ENCODE measurements at places on chromosomes 1 and 21.

DNA sequence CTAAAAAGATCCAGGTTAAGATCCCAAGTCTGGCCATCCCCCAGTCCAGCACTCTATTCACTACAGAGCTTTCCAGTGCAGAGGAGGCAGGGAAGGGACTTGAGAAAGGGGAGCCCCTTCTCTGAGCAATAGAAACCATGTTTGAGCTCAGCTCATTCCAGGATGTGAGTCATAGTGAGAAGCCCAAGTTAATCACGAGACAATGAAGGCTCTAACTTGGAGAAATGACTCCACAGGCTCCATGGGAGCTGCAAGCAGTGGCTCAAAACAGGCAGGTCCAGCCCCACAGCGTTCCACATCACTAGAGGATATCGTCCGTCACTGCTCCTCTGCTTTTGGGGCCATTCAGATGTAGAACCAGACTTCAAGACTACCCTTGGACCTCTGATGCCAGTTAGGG, 59.1 kb downstream of the CAMK2N1 start:
- DNase-seq: no peak

DNA sequence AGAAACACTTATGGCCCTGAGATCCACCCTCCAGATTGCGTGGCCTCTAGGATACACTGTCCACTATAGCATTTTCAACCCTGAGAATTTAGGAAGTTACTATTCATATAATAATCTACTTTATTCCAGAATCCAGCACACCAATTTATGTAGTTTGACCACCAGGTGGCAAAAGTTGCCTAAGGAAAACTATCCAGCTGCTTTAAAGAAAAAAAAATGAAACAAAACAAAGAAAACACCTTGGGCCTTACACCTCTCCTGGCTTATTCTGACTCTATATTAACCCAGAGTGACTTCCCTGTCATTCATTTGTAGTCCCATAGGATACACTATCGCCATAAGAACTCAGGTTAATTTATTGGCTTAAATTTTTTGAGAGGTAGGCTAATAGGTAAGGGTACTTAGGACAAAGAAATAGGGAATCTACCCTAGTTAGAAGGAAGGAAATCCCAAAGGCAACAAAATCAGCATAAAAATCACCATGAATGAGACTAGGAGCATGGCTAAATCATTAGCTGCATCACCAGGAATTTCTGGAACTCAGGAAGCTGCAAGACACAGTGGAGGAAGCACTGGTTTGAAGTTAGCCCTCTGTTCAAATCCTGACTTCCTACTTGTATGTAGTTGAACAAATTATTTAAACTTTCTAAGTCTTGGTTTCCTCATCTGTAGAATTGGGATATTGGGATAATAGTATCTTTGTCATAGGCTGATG, 107.5 kb downstream of the SPAG17 start:
- no peak for DNase-seq

DNA sequence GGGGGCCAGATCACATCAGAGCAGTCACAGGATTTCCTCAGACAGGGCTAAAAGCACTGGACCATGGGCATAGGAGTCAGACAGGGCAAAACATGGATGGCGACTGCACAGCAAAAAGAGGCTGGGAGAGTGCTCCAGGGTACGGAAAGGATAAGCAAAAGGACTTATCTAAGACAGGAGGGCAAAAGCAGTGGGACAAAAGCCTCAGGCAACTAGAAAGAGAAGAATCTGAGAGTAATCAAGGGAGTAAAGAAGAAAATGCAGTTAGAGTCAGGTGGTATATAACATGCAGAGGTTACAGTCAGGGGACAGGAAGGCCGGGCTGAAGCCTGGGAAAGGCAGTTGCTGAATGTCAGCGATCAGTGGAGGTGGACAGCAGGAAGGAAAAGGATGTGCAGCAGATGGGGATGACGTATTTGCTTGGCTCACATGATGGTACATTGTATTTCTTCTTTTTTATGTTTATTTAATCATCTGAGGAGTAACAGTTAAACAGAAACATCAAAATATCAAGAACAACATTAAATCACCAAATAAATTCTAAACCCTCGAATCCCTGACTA, 63.1 kb upstream of the CNN3 start:
- DNase-seq: no peak

- no peak for DNase-seq
These were observed 476.5 kb upstream of the VAMP3 start for GRCh38 chr1:7294636-7295035.

GRCh38 chr1:13901039-13901438, 201.1 kb downstream of the PRDM2 start:
- no peak for DNase-seq

DNA sequence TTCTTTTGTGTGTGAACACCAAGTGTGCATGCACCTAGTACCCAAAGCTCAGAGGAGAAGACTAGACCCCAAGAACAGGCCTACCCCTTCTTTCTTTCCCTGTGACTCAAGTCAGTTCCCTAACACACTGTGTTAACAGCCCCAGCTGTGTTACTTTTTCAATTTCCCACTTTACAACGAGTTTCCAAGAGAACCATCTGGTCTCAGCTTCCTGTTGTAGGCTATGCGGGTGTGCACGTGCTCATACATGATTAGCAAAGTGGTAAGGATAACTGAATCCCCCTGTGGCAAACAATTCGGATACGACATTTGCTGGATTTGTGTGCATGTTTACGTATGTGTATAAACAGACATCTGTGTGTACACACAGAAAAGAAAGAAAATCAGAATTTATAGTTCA, 17.9 kb downstream of the IFNAR2 start:
- no peak for DNase-seq

DNA sequence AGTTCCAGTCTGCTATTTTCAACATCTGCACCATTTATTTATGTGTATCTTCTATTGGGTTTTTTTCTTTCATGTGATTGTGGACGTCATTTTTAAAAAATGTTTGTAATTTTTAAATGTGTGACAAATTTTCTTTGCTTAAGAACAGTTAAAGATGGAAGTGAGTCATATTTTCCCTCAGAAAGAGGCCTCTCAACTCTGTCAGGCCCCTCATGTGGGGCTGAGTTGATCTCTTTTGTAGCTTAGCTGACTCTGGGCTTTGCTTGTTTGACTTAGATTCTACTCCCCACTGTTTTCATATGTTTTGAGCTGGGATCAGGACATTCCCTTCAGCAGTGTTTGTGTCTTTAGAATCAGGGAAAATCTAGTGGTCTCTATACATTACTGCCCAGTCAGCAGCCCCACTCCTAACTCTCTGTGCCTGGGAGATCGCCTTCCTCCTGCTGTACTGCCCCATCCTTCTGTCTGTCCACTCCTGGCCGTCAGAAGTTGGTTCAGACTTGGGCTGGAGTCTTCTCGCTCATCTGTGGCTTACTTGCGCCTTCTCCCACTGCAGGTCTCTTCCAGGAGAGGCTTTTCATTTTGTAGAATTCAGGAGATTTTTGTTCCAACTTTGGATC, 137.4 kb downstream of the DYRK1A start:
- DNase-seq: no peak

DNA sequence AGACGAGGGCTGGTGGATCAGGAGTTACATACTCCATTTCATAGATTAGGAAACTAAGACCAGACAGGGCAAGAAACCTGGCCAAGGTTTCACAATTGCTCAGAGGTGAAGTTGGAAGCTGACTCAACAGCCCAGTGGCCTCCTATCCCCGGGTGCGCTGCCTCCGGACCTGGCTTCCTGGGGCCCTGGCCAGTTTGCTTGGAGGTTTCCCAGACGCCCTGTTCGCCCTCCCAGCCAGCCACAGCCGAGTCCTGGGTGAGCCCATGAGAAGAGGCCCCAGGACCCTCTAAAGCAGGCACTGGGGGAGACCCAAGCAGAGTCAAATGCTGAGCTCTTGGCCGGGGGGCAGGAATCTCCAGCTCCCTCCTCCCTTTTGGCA, 180.1 kb downstream of the ZBTB18 start:
- no peak for DNase-seq

- no peak for DNase-seq
These were observed 217.0 kb downstream of the DNAH14 start for GRCh38 chr1:225146478-225146877.

GRCh38 chr1:17909634-17910033, 154.5 kb downstream of the ACTL8 start:
- DNase-seq: peak; percentile 47

- peak; percentile 73 for DNase-seq
These were observed 74.5 kb downstream of the ITPKB start for GRCh38 chr1:226664413-226665101.

DNA sequence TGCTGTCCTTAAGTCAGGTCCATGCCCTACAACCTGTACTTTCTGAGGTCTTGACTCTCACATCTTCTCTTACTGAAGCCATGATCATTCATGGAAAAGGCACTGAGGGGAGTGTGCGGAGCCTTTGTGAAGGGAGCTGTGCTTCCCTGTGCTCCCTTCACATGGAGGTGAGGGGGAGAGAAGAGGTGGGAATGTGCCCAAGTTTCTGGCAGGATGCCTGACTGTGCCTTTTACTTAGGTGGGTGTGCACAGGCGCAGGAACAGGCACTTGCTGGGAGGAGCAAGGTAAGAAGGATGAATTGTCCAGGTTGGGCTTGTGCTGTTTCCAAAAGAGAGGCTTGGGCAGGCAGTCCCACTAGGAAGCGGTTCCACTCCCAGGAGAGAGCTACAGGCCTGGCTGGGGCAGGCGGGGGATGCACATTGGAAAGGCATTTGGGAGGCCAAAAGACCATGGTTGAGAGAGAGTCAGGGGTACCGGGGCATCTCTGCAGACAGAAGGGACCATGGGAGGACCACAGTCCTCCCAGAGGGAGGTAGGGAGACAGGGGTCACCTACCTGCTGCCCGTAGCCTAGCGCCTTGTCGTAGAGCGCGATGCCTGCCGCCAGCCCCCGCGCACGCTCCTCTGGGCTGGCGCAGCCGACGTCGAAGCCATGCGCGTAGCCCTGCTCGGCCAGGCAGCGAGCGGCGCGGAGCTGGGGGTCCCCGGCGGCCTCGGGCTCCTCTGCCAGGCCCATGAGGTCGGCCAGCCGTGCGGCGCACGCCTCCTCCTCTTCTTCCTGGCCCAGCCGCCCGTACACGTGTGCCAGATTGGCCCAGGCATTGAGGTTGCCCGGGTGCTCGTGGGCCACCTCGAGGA, 853 bp downstream of the TTC22 start:
- DNase-seq: no peak

- DNase-seq: no peak
These were observed 39.0 kb downstream of the TTLL7 start for GRCh38 chr1:83959824-83960498.

GRCh38 chr1:180312926-180313325, 82.9 kb downstream of the LHX4 start:
- DNase-seq: no peak

- DNase-seq: no peak
These were observed 3.0 kb downstream of the ANKRD45 start for GRCh38 chr1:173666646-173667045.

GRCh38 chr21:15164678-15165303, 100.0 kb upstream of the NRIP1 start:
- no peak for DNase-seq

GRCh38 chr1:214067853-214068703, 80.3 kb downstream of the PROX1 start:
- DNase-seq: no peak

- no peak for DNase-seq
These were observed 83.5 kb downstream of the ATP5PO start for GRCh38 chr21:33831962-33832659.

DNA sequence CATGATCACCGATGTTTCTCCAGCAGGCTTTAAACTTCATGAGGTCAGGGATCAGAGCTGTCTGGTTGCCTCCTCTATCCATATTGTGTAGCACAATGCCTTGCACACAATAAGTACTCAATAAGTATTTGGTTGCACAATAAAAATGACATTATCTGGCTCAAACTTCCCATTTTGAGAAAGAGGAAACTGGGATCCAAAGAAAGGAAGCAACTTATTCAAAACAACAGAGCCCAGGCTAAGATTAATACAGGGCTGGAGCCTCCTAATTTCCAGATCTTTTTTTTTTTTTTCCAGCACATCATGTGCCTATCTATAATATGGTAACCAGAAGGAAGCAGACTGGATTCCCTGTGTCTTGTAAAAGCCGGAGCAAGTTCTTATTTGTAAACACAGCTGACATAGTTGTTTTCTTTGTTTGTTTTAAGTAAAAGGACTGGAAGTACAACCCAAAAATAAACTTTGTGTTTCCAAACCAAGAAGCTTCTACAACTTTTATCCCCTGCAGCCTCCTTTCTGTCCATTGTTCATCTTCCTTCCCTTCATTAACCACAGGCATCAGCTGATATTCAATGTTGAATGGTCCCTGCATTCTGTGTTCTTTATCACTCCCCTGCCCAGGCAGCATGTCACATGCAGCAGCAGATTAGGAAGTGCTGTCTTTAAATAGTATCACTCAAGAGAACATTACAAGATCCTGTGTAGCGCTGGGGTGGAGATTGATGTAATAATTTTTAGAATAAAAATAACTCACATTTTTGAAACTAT, 71.2 kb upstream of the HOOK1 start:
- no peak for DNase-seq

DNA sequence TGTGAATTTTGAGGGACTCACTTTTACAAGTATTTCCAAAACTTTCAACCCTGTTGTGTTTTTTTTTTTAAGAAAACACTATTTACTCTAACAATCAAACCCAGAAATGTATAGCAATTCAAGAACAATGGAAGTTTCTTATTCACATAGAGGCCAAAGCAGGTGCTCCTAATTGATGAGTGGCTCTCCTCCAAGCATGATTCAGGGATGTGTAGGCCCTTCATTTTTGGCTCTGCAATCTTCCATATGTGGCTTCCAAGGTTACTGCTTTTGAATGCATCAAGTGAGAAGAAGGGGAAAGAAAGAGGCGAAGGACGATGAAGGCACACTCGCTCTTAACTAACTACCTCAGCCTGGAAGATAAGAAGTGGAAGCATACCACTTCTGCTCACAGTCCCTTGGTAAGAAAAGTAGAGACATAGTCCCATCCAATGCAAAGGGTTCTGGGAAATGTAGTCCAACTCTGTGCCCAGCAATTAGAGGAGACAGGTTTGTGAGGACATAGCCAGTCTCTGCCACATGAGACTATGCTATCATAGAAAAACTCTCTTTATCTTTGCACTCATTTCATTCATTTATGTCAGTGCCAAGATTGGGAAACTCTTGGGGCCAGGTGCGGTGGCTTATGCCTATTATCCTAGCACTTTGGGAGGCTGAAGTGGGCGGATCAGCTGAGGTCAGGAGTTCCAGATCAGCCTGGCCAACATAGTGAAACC, 46.0 kb downstream of the OPTC start:
- no peak for DNase-seq

DNA sequence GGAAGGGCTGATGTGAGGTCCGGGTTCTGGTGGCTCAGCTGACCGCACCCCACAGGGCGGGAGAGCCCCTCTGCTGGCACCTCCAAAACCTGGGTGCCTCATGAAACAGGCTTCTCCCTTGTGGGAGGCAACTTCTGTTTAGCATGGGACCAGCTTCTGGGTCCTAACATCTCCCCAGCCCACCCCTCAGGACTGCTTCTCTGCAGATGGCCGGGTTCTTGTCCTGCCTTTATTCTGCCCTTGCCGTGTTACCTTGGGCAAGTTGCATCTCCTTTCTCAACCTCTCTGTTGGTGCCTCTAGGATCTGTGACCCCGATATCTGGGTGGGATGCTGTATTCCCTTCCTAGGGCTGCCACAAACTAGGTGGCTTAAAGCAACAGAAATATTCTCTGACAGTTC, 15.0 kb upstream of the TTC22 start:
- no peak for DNase-seq
